ENCODE measurements at places on chromosomes 7 and 10.

DNA sequence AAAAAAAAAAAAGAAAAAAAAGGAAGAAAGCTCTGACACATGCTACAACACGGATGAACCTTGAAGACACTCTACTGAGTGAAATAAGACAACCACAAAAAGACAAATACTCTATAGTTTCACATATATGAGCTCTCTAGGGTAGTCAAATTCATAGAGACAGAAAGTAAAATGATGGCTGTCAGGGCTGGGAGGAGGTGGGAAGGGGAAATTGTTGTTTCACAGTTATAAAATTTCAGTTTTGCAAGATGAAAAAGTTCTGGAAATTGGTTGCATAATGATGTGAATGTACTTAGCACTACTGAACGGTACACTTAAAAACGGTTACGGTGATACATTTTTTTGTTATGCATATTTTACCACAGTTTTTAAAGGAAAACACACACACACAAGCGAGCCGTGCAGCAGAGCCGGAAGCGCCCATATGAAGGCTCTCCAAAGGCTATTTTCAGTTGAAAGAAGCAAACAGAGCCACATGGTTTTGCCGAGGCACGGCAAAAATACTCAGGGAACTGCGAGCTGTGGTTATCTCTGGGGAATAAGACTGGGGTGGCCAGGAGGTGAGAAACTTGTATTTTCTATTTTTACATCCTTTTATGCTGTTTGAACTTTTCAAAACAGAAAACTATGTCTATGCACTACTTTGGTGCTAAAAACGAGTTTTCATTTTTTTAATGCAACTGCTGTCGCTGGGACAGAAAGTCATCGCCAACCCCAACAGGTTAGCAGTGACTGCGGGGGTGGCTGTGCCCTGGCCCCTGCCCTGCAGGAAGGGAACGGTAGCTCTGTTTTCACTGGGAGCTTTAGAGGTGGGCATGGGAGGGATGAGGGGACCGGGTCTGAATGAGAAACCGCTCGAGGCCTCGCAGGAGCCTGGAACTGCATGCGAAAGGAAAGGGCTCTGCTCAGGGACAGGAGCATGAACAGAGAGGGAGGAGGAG is 132.9 kb downstream of the OAT start:
- peak; percentile 6 for DNase-seq
- H3K4me3 ChIP-seq = no peak overlapping the region
- no peak overlapping the region for H3K27ac ChIP-seq
- no peaks in the 10 kb centered on the region for H3K4me1 ChIP-seq
- no peaks in the 10 kb centered on the region for H3K27me3 ChIP-seq

- H3K36me3 ChIP-seq = no peaks in the 10 kb centered on the region
- DNase-seq = no peak
- H3K27ac ChIP-seq = no peak overlapping the region
- no peak overlapping the region for H3K4me3 ChIP-seq
- no peaks in the 10 kb centered on the region for H3K27me3 ChIP-seq
- H3K4me1 ChIP-seq = peaks cover 36% of the 10 kb centered on the region
Observed at GRCh38 chr10:110425684-110426293, 71.9 kb upstream of the DUSP5 start.

DNA sequence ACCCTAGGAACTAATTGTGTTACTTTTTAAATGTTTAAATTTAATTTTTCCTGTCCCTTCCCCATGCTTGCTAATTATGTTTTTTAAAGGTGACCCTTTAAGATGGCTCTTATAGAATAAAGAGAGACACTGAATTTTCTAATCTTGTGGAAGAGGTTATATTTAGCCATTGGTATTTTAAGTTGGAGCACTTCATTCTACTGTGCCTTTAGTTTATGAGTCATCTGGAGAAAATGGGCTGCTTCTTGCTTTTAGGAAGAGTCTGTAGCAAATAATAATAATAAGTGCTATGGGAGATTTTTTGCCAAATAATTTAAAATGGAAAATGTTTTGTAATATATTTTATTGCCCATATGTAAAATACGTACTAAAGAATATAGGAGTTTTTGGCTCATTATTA is 139.7 kb downstream of the ADK start:
- H3K4me1 ChIP-seq = peaks cover 4% of the 10 kb centered on the region
- H3K27ac ChIP-seq = no peak overlapping the region
- no peak for DNase-seq
- no peaks in the 10 kb centered on the region for H3K36me3 ChIP-seq
- no peak overlapping the region for H3K4me3 ChIP-seq

DNA sequence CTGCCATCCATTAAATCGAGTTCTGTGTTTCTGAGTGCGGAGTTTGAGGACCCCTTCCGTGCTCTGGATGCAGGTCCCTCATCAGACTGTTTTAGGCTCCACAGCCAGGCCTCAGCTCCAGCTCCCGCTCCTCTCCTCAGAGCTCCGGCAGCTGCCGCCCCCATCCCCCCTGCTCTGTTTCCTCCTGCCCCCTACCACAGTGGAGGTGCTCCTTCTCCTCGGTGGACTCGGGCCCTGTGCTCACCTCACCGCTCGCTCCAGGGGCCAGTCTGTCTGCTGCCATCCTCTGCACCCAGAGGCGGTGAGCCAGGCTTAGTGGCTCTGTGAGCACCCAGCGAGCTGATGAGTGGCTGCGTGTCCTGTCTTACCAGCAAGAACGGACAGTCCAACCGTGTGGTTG is 21.4 kb upstream of the PRKAR1B start:
- H3K4me1 ChIP-seq = no peaks in the 10 kb centered on the region

Measured in WTC11 (cell line).